ENCODE measurements at places on chromosomes 1 and 21.
A peak's percentile ranks its signal among the peaks of the same experiment; 100 is the strongest.

GRCh38 chr1:1431845-1432273 is 3.6 kb upstream of the VWA1 start:
- DNase-seq, result peak; percentile 60

GRCh38 chr1:27383039-27383605 is at the start of gene CD164L2:
CD164L2 (minus strand) TSS chr1:27383333; CDS start chr1:27383239, 94 bp downstream.
- no peak for DNase-seq

GRCh38 chr21:31730712-31731055 is 1.2 kb downstream of the SCAF4 start:
- DNase-seq, result peak; percentile 23

- no peak for DNase-seq
Measured at GRCh38 chr1:114467491-114467890, 43.5 kb downstream of the TRIM33 start.

GRCh38 chr1:206455666-206456344 is 14.5 kb upstream of the IKBKE start:
- no peak for DNase-seq
